ENCODE measurements at places on chromosomes 4 and X.
A peak's percentile ranks its signal among the peaks of the same experiment; 100 is the strongest.

DNA sequence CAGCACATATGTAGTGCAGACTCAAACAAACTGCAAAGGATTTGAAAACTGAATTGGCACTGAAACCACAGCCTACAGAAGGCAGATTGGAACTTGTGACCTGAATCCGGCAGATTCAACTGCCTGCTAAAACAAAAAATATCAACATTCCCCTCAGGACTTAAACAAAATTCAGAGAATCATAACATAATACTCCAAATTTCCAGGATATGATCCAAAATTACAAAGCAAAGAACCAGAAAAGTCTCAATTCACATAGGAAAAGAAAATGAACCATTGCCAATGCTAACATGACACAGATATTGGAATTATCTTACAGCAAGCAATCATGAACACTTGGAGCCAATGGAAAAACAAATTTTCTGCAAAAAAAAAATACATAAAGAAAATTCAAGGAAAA is 250.4 kb downstream of the PRDM5 start:
- no peak for DNase-seq

GRCh38 chr4:172776203-172776861 is 392.3 kb upstream of the GALNT7 start:
- DNase-seq = no peak

- no peak for DNase-seq
These were observed 684.9 kb downstream of the TRAM1L1 start for GRCh38 chr4:116400480-116400879.

GRCh38 chr4:168787334-168787733 is 222.7 kb downstream of the CBR4 start:
- no peak for DNase-seq

- DNase-seq = no peak
These were observed 44.1 kb upstream of the FRMD7 start for GRCh38 chrX:132171881-132172280.

GRCh38 chrX:107878106-107878505 is 52.4 kb downstream of the MID2 start:
- no peak for DNase-seq

DNA sequence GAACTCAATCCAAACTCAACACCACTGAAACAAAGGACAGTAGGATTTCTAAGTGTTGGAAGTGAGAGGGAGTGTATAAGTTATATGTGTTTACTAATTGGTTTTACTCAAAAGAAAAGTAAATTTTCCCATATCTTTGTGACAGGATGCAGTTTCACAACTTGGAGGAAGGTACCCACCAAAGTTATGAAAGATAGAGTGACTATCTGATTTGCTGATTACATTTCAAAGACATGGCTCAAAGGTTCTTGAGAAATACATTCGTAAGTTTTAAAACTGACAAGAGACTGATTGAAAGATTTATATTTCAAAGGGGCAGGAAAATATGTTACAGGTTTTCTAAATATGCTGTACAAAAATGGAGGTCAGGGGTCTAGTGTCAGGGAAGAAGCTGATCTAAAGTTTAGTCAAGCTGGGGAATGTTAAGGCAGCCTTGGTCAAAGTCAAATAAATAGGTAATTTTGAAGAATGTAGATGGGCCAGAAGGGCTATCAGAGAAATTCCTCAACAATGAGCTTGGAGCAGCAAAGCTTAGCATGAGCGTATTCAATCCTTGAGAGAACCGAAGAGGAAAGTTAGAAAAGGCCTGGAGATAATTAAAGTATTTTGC is 9.7 kb upstream of the COMMD8 start:
- no peak for DNase-seq

DNA sequence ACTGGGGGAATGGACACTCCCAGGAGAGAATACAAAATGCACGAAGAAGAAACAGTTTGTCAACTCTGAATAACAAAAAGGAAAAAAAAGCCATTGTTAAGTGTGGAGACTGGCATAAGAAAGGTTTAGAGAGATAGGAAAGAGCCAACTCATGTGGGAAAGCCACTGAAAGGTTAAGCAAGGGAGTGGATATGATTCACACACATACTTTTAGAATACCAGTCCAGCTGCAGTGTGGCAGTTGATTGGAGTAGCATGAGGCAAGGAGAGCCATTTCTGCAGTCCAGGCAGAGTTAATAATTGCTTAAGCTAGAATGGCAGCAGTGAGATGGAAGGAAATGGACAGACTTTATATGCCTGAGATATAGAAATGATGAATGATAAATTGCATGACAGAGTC is 36.9 kb upstream of the ADAD1 start:
- DNase-seq = no peak

GRCh38 chr4:102696758-102697157 is 64.0 kb downstream of the MANBA start:
- no peak for DNase-seq

DNA sequence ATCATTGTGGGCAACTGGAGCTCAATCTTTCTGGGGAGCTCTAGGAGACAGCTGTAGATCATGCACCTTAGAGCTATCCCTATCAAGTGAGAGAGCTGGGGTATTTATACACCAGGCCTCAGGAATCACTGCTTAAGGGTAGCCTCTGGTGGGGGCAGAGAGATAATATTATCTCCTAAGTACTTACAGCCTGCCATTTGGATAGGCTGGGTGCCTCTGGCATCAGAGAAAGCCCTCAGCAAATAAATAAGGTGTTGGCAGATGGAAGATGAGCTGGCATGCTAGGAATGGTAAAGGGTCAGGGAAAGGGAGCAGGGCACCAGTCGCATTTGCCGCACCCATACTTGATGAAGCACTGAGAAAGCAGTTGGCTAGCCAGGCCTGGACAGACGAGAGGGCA is 75.9 kb downstream of the HCCS start:
- DNase-seq = no peak

DNA sequence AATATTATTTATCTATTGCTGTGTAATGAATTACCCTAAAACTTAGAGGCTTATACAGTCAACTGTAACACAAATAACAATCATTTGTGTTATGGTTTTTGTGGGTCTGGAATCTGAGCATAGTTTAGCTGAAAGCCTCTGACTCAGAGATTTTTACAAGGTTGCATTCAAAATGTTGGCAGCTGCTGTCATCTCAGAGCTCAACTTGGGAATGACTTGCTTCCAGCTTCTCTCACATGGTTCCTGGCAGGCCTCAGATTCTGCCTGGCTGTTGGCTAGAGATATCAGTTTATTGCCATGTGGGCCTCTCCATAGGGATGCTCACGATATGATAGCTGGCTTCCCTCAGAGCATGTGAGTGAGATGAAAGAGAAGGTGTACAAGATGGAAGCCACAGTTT is 70.2 kb upstream of the BRWD3 start:
- DNase-seq = no peak

GRCh38 chr4:53507671-53508286 is 83.5 kb downstream of the LNX1 start:
- DNase-seq = no peak

- DNase-seq = no peak
These were observed 5.2 kb downstream of the HTT start for GRCh38 chr4:3079694-3080123.

- DNase-seq = peak; percentile 71
These were observed 29.2 kb downstream of the SULT1E1 start for GRCh38 chr4:69830560-69831269.

DNA sequence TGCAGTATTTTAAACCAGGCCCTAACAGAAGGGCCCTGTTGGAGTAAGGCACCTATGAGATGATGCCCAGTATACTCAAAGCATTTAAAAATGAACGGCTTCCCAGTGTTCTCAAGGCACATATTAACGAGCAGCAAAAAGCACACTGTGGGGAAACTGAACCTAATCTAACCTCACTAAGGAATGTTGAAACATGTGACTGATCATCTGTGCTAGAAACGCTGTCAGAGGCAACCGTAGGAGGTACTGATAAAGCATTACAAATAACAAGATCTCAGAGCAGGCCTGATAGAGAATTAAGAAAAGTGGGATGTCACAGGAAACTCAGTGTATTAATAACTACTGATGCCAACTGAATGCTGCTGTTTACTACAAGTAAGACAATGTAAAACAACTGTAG is 24.0 kb downstream of the ASB9 start:
- DNase-seq = no peak

- DNase-seq = no peak
These were observed 21.5 kb downstream of the TNIP2 start for GRCh38 chr4:2734612-2735011.

DNA sequence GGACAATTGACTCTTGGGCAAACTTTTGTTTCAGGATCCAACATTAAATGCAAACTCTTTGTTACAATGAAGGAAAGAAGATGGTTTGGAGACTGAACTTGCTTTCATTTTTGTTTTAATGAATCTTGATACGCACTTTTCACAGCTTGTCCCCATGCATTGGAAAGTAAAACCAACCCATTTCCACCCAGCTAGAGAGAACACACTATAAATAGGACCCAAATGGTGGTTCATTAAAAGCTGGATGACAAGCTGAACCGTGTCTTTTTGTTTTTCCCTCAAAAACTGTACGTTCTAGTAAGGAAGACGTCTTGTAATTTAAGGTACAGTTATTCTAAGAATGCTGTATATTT is 95.3 kb upstream of the EGFL6 start:
- no peak for DNase-seq

DNA sequence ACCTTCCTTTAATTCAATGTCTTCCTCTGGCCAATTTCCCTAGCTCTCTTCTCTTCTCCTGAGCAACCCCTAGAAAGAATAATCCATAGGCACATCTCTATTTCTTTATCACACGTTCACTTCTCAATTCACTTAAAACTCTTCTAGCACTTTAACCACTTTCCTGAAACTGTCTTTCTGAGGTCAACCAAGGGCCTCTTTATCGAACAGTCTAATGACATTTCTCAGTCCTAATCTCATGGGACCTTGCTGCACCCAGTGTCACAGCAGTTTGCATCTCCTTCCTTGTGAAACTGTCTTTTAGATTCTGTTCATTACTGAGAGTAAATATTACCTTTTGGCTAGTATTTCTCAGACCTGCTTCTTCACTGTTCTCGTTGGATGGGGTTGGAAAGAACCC is 285.3 kb upstream of the RASGEF1B start:
- DNase-seq = no peak

- no peak for DNase-seq
These were observed 11.1 kb upstream of the GPM6A start for GRCh38 chr4:175823015-175823742.

DNA sequence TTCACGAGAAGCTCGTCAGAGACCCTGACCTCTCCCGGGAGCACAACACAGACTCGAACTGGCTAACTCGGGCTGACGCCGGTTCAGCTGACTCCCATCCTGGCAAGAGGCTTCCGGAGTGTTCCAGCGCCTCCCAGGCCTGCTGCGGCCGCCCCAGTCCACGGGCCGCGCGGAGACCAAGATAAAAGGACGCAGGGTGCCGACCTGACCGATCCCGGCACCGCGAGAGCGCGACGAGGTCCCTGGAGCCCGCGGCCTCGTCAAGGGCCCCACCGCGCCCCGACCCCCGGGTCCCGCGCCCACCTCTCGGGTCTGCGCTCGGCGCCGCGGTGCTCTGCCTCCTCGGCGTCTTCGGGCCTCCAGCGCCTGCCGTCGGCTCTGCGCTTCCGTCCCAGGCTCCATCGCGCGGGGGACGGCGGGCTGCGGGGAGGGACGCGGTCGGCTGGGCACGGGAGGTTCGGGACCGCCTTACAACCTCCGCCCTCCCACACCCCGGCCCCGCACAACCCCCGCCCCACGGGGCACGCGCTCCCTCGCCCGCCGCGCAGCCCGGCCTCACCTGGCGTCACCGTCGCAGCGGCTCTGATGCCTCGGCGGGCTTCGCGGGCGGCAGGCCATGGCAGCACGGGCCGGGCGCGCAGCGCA is 426 bp downstream of the SLBP start:
- DNase-seq = peak; percentile 63

DNA sequence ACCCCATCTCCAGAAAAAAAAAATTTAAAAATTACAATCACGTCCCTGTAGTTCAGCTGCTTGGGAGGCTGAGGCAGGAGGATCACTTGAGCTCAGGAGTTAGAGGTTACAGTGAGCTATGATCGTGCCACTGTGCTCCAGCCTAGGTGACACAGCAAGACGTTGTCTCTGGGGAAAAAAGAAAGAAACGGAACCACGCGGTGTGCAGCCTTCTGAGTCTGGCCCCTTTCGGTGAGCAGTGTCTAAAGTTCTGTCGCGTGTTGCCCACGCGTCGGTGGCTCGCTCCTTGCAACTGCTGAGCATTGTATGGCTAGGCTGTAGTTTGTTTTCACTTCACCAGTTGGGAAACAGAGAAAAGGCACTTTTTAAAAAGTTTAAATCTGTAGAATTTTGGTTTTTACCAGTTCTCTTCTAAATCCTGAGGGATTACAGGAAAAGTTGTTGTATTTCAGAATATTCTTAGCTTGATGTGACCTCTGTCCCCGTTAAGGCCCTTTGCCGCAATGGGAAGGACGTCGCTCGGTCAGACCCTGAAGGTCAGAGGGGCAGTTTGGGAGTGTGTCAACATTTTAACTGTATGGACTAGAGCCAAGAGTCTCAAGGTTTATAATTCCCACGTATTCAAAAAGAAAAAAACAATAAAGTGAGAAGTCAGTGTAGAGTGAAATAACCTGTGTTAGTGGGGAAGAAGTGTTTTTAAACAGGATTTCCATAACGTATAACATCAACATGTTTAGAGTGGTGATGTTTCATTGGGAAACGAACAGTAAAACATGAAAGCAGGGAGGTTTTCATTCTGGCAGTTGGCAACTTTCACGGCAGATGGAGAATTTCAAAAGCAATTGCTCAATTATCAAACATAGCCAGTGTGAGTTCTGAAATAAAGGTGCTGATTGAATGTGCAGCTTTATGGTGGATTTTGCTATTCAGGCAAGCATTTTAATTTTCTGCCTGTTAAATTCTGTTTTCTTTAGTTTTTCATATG is 45.8 kb upstream of the MSANTD1 start:
- DNase-seq = no peak

- DNase-seq = no peak
These were observed 181.4 kb upstream of the NEIL3 start for GRCh38 chr4:177128306-177128705.

DNA sequence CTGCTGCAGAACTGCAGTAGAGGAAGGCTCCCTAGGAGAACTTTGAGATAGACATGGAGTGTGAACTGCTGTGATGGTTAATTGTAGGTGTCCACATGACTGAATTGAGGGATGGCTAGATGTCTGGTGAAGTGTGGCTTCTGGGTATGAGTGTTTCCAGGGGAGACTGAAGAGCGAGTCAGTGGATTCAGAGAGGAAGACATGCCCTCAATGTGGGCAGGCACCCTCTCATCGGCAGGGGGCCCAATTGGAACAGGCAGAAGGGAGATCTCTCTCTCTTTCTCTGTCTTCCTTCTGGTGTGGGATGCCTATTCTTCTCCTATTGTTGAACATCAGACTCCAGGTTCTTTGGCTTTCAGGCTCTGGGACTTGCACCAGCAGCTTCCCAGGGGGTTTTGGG is 304.7 kb upstream of the GATB start:
- DNase-seq = no peak
